Mucosa of descending colon (tissue), 3 donors: ENCODE measurements at places on chromosomes 7 and 10.

DNA sequence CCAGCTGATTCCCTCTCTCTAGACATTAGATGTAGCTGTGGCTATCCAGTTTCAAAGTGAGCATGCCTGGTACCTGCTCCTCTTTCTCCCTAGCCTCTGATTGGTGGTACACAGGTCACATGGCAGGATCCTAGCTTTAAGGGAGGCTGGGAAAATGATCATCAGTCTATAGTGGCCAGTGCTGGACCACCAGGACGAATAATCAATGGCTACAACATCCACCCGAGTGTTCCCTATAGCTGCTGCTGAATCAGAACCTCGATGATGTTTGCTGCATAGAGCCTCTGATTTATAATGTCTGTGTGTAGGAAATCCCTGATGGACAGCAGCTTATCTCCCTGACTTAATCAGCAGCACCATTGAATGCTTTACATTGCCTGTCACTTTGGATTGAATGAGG is 28.9 kb upstream of the LMTK2 start:
- no peak for DNase-seq

- no peak for DNase-seq
Measured at GRCh38 chr7:16098585-16099179, 322.7 kb downstream of the CRPPA start.

- DNase-seq = no peak
Measured at GRCh38 chr10:42691361-42692120, 53.2 kb upstream of the ZNF33B start.

DNA sequence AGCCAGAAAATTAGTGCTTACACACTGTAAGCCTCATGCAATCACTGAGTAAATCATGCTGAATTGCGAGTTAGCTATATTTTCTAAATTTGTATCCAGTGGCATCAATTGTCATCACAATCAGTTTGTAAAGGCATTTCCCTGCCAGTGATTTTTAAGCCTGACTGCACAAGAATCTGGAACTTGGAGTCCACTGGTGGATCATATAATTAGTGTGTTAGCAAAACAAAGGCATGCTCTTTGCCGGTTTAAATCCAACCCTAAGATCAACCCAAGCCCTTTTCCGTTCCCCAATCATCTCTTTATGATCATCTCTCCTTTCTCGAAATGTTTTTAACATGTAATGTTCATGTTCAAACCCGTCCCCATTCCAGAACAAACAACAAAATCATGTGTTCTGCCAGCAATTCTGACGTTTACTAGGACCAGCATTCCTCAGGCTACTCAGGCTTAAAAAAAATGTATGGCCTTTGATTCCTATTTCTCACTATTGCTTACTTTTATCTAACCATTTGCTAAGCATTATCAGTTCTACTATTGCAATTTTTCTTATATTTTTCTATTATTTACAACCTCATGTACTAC is 649.2 kb downstream of the SORCS1 start:
- no peak for DNase-seq

GRCh38 chr7:158992759-158993158 is 136.4 kb downstream of the DYNC2I1 start:
- DNase-seq = no peak

GRCh38 chr10:127563718-127564553 is 14.8 kb downstream of the NPS start:
- DNase-seq = peak; percentile 51

DNA sequence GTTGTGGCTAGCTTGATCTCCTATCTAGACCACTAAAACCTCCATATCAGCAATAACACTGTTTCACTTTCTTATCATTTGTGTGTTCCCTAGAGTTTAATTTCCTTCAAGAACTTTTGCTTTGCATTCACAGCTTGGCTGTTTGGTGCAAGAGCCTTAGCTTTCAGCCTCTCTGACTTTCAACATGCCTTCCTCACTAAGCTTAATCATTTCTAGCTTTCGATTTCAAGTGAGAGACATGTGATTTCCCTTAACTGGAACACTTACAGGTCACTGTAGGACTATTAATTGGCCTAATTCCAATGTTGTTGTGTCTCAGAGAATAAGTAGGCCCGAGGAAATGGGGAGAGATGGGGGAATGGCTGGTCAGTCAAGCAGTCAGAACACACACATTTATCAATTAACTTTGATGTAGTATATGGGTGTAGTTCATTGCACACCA is 10.6 kb upstream of the BPGM start:
- DNase-seq = no peak
